ENCODE measurements at places on chromosomes 4 and X. TPM values are rescaled to one million over a fixed set of nuclear protein-coding genes. Genes with fewer than 3 reads are reported as not detected.
A peak's percentile ranks its signal among the peaks of the same experiment; 100 is the strongest.

Gene GPRASP3
- total RNA-seq, result 21.4 TPM

Gene ARHGAP36
- total RNA-seq, result 1.8 TPM

Gene WWC2
- total RNA-seq, result 24.6 TPM

- DNase-seq, result no peak
- no peaks in the 10 kb centered on the region for H3K36me3 ChIP-seq
- H3K4me1 ChIP-seq, result no peaks in the 10 kb centered on the region
- no peaks in the 10 kb centered on the region for H3K27me3 ChIP-seq
These were observed 1443.4 kb upstream of the TENM3 start for GRCh38 chr4:180799798-180800197.

Gene AGTR2
- total RNA-seq, result not detected

- H3K36me3 ChIP-seq, result peaks cover 8% of the 10 kb centered on the region
- no peak for DNase-seq
- H3K27ac ChIP-seq, result no peak overlapping the region
- H3K4me1 ChIP-seq, result no peaks in the 10 kb centered on the region
- no peak overlapping the region for H3K4me3 ChIP-seq
These were observed 119.0 kb downstream of the RTL3 start for GRCh38 chrX:78540171-78540570.

GRCh38 chrX:39726771-39727170 lies 371.0 kb downstream of the BCOR start:
- H3K4me1 ChIP-seq, result peaks cover 27% of the 10 kb centered on the region
- H3K4me3 ChIP-seq, result no peak overlapping the region
- DNase-seq, result no peak
- peak overlapping the region; percentile 12 for H3K27ac ChIP-seq
- no peaks in the 10 kb centered on the region for H3K27me3 ChIP-seq

Gene NWD2
- total RNA-seq, result 0.05 TPM

DNA sequence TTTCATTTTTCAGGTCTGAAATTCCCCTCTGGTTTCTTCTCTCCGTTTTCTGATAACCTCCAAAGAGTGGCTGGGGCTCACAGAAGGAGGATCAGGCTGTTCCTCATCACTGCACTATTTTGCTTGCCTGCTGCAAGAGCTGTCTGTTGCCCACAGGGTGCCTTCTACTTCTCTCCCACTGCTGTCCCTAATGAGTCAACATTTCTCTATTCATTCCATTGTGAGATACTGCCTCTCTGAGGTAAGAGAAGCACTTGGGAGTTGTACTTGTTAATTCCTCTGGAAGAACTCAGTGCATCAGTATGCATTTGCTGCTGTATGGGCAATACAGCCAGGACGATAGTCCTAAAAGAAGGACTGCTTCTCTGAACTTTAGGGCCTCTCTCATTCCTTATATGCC lies 34.8 kb downstream of the CT47B1 start:
- no peak overlapping the region for H3K4me3 ChIP-seq
- H3K27ac ChIP-seq, result no peak overlapping the region
- no peaks in the 10 kb centered on the region for H3K4me1 ChIP-seq
- H3K27me3 ChIP-seq, result no peaks in the 10 kb centered on the region

Measured in neural crest cell (in vitro differentiated cells).